Suppressor macrophage (primary cell): ENCODE measurements at places on chromosomes 12 and 14.

DNA sequence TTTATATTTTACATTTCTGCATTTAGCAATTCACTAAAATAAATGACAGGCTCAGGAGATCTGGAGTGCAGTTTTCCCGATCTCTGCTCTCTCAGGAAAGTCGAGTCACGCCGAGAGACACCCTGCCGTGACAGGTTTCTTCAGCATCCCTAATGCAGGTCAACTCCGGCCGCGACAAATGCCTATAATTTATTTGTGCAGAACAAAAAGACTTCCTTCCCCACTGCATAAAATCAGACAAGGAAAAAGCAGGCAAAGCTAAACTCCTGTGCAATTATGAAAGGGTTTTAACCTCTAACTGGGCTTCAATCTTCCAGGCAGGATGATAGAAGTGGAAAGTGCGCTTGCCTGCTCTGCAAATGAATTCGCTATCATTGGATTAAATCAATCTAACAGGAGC, 28.1 kb downstream of the SPRING1 start:
- DNase-seq = no peak

GRCh38 chr12:58942345-58942744, 22.0 kb upstream of the LRIG3 start:
- no peak for DNase-seq

GRCh38 chr12:12219664-12220063, 47.2 kb downstream of the LRP6 start:
- DNase-seq = no peak

DNA sequence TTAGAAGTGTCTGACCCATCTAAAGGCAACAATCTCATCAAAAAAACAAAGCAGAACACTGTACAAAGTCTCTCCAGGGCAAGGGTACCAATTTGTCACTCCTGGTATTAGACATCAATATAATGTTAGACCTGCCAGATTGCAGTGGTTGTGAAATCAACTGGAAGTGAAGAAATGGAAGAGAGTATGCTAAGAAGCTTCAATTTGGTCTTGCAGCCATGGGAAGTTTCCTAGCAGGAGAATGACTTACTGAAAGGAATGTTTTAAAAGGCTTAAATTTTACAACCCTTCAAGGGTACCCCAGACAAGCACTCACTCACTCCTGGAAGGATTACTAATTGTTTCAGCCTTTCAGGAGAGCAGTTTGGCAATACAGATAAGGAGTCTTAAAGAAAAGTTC, 18.9 kb downstream of the LLPH start:
- DNase-seq = no peak

DNA sequence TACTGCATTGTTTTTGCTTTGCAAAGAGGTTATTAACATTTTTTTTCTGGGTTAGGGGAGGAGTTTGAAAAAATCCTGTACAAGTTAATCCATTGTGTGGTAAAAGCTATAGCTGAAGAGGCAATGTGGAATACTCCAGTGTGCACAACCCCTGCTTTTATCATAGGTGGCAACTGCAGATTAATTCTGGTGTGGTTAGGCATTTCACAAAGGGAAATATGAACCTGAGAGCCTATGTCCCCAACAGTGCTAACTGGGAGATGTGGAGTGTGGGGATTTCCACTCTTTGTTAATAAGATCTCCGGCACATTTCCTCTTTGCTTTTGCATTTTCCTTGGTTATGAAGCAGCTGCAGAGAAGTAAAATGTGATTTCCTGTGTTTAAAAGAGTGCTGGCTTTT, 33.6 kb downstream of the PRORP start:
- peak; percentile 49 for DNase-seq

- DNase-seq = no peak
These were observed 247.9 kb downstream of the AKAP6 start for GRCh38 chr14:32576977-32577376.

- no peak for DNase-seq
These were observed 391.0 kb upstream of the RGS6 start for GRCh38 chr14:71541271-71541670.

DNA sequence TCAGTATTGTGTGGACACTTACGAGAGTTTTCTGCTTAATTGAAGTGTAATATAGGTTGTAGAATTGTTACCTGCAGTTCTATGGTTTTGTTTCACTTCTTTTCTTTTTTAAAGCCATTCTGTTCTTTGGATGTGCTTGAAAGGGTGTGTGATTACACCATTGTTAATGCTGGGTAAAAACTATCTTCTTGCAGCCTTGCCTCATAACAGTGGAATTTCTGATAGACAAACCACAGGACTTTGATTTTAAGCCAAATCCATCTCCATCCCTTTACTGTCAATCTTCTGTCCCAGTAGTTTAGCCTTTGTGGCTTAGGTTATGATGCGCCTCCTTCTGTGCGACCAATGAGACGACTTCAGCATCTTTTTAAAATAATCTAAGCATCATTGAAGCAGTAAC, 182.3 kb downstream of the PELI2 start:
- DNase-seq = no peak

- peak; percentile 49 for DNase-seq
These were observed 14.7 kb downstream of the BLTP3B start for GRCh38 chr12:100127766-100128511.

- no peak for DNase-seq
These were observed 466.1 kb downstream of the PRKD1 start for GRCh38 chr14:29461506-29461905.

GRCh38 chr12:42053456-42053855, 91.2 kb downstream of the GXYLT1 start:
- no peak for DNase-seq

GRCh38 chr14:71206123-71206522, 298.9 kb downstream of the PCNX1 start:
- no peak for DNase-seq

GRCh38 chr12:92927055-92927435, 2.0 kb downstream of the EEA1 start:
- peak; percentile 71 for DNase-seq

- peak; percentile 30 for DNase-seq
These were observed 44.7 kb upstream of the ATP23 start for GRCh38 chr12:57896434-57897201.
